ENCODE measurements at places on chromosomes 3 and 15. TPM values are rescaled to one million over a fixed set of nuclear protein-coding genes. Genes with fewer than 3 reads are reported as not detected.

KNL1 gene
- total RNA-seq: 0.06 TPM

TMEM40 gene
- total RNA-seq: not detected

NANOGP8 gene
- not detected for total RNA-seq

AHSG gene
- not detected for total RNA-seq

P2RY12 gene
- total RNA-seq: 1.5 TPM

DNA sequence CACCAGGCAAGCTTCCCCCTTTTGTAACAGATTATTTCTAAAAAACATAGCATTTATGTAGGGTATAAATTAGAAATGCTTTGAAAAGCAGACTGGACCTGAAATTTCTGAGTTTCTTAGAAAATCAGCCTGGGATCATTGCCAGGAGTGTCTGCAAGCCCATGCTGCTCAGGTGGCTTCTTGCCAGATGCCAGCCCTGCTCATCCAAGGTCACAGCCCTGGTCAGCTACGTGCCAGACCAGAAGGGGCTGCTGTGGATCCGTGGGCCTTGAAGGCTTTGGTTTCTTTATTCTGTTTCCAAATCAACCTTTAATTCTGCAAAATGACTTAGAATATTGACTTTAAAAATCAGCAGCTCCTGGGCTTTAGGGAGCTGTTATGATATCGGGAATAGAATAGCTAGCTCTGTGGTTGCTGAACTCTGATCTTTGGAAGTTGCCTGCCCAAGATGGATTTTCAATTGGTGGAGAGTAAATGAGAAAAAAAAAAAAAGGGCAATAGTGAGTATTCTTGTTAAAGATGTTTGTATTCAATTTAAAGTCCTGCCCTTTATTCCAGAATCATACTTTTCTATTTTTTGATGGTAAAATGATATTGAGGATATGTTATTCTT, 370.1 kb upstream of the ONECUT1 start:
- H3K4me3 ChIP-seq: no peak overlapping the region
- no peaks in the 10 kb centered on the region for H3K36me3 ChIP-seq
- no peaks in the 10 kb centered on the region for H3K27me3 ChIP-seq
- no peak for DNase-seq
- no peak overlapping the region for H3K27ac ChIP-seq

GRCh38 chr3:181555681-181556080, 156.0 kb upstream of the SOX2 start:
- H3K27me3 ChIP-seq: no peaks in the 10 kb centered on the region
- H3K36me3 ChIP-seq: no peaks in the 10 kb centered on the region
- no peak for DNase-seq
- H3K27ac ChIP-seq: no peak overlapping the region

GRCh38 chr15:94229591-94230369, 1.6 kb upstream of the MCTP2 start:
- no peaks in the 10 kb centered on the region for H3K36me3 ChIP-seq
- H3K4me3 ChIP-seq: no peak overlapping the region
- H3K27me3 ChIP-seq: no peaks in the 10 kb centered on the region
- peaks cover 17% of the 10 kb centered on the region for H3K4me1 ChIP-seq
- no peak for DNase-seq

GRCh38 chr15:67358812-67359211, 104.2 kb downstream of the IQCH start:
- H3K27me3 ChIP-seq: no peaks in the 10 kb centered on the region
- DNase-seq: no peak
- no peaks in the 10 kb centered on the region for H3K36me3 ChIP-seq
- no peaks in the 10 kb centered on the region for H3K4me1 ChIP-seq

DNA sequence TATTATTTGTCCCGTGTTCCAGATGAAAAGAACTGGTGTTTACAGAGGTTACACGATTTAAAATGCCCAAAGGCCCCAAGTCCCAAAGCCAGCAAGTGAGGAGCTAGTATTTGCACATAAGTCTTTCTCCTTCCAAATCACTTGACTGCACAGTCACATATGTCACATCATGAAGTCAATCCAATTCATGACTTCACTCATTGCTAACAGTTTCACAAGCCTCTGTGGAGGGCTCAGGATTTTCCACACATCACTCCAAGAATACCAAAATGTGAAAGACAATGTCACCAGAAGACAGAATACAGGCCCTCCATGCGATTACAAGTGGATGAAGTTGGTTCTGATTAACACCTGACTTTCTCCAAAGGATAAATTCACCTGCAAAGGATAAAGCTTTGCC, 283.1 kb upstream of the UBE2E2 start:
- no peak for DNase-seq
- H3K27me3 ChIP-seq: no peaks in the 10 kb centered on the region
- H3K4me3 ChIP-seq: no peak overlapping the region
- peaks cover 21% of the 10 kb centered on the region for H3K4me1 ChIP-seq
- no peak overlapping the region for H3K27ac ChIP-seq
- H3K36me3 ChIP-seq: no peaks in the 10 kb centered on the region

- DNase-seq: no peak
- no peaks in the 10 kb centered on the region for H3K36me3 ChIP-seq
- no peaks in the 10 kb centered on the region for H3K4me1 ChIP-seq
- H3K27me3 ChIP-seq: no peaks in the 10 kb centered on the region
- no peak overlapping the region for H3K27ac ChIP-seq
- no peak overlapping the region for H3K4me3 ChIP-seq
Observed at GRCh38 chr3:39721076-39721475, 88.3 kb upstream of the MYRIP start.

DNA sequence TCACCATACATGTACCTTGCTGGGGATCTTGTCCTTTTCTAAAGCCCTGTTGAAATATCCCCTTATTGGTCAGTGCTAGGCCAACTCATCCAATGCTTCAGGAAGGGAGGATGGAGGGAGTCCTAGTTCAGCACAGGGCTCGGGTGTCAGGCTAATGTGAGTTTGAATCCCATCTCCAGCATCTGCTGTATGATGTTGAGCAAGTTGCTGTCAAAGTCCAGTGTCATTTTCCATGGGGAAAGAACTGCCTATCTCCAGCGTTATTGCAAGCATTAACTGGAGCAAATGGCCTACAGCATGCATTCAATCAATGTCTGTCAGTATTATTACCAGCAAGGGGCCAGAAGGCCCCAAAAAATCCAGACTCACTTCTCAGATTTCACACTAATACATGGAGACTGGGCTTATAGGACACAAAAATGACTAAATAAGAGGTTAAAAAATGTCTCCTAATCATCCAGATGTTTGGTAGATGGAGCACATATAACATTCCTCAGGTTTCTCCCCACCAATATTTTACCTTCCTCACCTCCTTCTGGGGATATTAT, 40.8 kb downstream of the SRGAP3 start:
- no peak overlapping the region for H3K4me3 ChIP-seq
- no peak for DNase-seq
- H3K4me1 ChIP-seq: no peaks in the 10 kb centered on the region

Data from esophagus muscularis mucosa (tissue), 4 donors.